B cell (primary cell): ENCODE measurements at places on chromosomes 5 and 9. TPM values are rescaled to one million over a fixed set of nuclear protein-coding genes. Genes with fewer than 3 reads are reported as not detected.

Gene LAMC3
- 0.45 and 0.81 TPM in 2 replicates for polyA plus RNA-seq

Gene CHSY3
- polyA plus RNA-seq, result not detected in 2 replicates

Gene EPB41L4B
- polyA plus RNA-seq, result not detected in 2 replicates

Gene THBS4
- polyA plus RNA-seq, result 0.43 and 0.49 TPM in 2 replicates

Gene STK10
- polyA plus RNA-seq, result 97.9 and 115 TPM in 2 replicates

Gene N4BP3
- polyA plus RNA-seq, result 13.3 and 18.3 TPM in 2 replicates

Gene SHLD3
- polyA plus RNA-seq, result 3.7 and 4.7 TPM in 2 replicates
